Right forelimb (tissue), 1 donor: ENCODE measurements at places on chromosomes 7 and 10.

DNA sequence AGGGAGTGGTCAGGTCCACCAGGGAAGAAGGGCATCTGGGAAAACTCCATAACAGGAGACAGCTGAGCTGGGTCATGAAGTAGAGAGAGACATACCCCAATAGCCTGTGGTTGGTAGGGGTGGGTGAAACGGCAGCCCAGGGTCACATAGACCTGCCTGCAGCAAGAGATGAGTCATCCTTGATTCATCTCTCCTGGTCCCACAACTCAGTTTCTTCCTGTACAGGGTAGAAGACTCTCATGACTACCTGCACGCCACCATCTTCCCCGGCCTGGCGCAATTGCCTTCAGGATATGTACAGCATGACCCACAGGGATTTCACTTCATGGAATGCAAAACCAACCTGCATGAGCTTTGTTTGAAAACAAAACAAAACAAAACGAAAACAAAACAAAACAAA is 45.1 kb upstream of the ADAM12 start:
- no peak for DNase-seq

DNA sequence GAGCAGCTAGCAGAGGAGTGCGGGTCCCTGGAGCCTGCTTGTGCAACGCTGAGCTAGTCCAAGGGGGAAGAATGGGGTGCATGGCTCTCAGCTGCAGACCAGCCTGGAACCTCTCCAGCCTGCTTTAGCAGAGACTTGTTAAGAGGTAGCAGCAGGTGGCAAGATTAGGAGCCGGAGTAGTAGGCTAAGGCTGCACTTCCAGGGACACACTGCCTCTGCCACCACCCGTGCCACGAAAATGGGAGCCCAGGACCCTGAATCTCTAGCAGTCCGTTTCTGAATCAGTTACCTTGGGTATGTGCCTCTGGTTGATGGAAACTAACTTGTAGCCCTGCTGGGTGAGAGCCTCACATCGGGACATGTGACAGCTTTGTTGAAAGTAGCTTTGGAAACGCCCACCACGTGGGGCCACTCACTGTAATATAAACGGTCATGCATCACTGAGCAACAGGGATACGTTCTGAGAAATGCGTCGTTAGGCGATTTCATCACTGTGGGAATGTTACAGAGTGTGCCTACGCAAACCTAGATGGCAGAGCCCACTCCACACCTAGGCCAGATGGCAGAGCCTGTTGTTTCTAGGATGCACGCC is 25.9 kb downstream of the HTRA1 start:
- DNase-seq = no peak

GRCh38 chr7:133614251-133614650 is 361.4 kb downstream of the EXOC4 start:
- no peak for DNase-seq

DNA sequence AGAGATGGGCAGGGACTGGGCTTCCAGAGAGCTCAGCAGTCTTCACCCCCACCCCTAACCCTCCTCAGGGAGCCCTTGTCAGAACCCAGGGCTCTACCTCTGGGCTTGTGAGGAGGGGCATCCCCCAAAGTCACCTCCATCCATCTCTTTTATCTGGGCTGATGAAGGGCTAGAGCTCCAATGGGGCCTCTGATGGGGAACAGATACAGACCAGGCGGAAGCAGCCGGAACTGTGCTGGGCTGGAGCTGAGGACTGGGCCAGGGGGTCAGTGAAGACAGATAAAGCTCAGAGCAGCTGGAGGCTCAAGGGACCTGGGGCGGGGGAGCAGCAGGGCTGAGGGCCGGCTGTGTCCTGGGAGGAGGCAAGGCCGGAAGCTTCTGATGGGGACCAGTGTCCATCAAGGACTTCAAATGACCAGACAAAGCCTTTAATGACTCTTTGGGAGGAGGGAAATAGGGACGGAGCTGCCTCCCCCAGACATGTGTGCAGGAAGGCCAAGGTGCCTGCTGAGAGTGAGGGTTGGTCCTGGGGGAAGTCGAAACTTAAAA is 10.2 kb downstream of the KAZALD1 start:
- DNase-seq = no peak

GRCh38 chr10:79203833-79204232 is 135.1 kb downstream of the ZMIZ1 start:
- DNase-seq = no peak

GRCh38 chr10:101967713-101968112 is 88.3 kb downstream of the ARMH3 start:
- DNase-seq = no peak

DNA sequence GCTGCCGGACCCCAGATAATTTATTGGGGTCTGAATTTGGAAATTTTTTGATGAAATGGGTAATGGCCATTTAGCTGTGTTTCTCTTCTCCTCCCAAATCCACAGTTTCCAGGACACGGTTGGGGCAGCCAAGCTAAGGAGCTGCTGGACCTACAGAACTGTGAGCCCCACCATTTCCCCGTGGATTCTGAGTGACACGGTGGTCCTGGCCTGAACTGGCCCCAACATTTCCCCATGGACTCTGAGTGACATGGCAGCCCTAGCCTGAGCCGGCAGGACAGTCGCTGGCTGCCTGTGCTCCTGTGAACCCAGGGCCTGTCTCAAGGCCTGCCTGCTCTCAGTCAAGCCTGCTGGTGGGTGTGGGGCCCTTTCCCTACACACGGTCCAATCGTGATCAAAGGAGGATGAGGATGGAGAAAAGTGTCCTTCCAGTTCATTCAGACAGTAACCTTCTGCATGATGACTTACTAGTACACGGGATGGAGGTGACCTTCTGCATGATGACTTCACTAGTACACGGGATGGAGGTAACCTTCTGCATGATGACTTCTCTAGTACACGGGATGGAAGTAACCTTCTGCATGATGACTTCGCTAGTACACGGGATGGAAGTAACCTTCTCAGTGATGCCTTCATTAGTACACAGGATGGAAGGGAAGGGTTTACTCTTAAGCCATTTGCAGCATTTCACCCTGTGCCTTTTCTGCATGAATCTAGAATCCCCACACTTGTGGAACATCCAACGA is 359.9 kb downstream of the GLRX3 start:
- DNase-seq = peak; percentile 46

- DNase-seq = peak; percentile 76
Measured at GRCh38 chr10:98267894-98268693, at the start of gene LOXL4. Gene LOXL4 (minus strand): TSS chr10:98268194. CDS start chr10:98263019, 5,175 bp downstream.

- DNase-seq = no peak
Measured at GRCh38 chr7:116968631-116969030, 15.3 kb downstream of the ST7 start.

DNA sequence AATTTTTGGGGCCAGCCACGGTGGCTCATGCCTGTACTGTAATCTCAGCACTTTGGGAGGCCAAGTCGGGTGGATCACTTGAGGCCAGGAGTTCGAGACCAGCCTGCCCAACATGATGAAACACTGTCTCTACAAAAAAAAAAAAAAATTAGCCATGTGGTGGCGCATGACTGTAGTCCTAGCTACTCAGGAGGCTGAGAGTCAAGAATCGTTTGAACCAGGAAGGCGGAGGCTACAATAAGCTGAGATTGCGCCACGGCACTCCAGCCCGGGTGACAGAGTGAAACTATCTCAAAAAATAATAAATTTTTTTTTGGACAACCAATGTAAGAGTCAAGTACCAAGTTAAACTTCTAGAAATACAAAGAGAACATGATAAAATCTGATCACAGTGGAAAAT is 164.6 kb downstream of the AVL9 start:
- no peak for DNase-seq

DNA sequence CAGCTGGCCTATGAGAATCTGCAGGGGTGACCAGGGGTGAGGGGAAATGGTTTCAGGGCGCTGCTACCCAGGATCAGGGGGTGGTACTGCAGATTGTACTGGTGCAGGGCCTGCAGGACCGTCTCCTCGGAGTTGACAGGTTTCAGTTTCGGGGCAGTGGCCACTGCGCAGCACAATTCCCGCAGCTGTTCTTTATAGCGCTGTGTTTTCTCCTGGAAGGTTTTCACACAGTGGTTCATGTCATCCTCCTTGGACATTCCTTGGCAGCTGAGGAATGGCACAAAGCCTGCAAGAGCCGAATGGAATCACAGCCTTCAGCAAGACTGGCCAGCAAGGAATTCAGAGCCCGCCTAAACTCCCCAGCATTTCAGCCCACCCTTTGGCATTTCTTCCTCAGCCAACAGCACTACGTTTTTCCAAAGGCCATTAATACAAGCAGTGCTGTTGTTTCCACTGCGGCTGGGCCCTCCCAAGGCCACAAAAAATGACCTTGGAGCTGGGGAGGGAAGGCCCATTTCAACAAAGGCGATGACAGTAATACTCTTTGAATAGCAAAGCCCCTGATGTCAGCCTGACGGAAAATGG is 44.9 kb downstream of the PNLIPRP2 start:
- peak; percentile 77 for DNase-seq

- DNase-seq = no peak
Measured at GRCh38 chr7:127677433-127678230, 25.6 kb downstream of the SND1 start.

DNA sequence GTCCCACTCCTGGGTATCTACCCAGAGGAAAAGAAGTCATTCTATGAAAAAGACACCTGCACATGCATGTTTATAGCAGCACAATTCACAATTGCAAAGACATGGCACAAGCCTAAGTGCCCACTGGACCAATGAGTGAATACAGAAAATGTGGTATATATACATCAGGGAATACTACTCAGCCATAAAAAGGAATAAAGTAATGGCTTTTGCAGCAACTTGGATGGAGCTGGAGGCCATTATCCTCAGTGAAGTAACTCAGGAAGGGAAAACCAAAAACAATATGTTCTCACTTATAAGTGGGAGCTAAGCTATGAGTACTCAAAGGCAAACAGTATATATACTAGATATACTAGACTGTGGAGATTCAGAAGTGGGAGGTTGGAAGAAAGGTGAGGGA is 53.7 kb downstream of the VKORC1L1 start:
- no peak for DNase-seq

DNA sequence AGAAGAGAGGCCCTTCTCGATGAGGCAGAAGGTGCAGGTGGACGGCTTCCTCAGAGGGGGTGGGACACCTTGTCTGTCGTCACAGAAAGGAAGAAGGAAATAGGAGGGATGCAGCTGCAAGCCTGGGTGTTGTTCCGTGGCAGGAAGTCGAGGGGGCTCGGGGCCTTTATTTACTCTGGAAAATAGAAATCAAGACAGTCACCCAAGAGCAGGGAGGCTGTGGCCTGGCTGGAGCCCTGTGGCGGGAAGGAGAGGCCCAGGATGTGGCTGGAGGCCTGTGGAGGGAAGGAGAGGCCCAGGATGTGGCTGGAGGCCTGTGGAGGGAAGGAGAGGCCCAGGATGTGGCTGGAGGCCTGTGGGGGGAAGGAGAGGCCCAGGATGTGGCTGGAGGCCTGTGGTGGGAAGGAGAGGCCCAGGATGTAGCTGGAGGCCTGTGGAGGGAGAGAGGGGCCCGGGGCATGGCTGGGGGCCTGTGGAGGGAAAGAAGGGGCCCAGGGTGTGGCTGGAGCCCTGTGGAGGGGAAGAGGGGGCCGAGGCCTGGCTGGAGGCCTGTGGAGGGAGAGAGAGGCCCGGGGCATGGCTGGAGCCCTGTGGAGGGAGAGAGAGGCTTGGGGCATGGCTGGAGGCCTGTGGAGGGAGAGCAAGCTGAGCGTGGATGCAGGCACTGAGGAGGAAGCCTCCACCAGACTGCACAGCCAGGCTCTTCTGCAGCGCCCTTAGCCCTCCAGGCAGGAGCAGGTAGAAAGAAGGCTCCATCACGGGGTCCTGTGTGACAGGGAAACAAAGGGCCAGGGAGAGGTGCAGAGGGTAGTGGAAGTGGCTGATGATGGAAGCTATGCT is 97.3 kb upstream of the SFMBT2 start:
- DNase-seq = no peak

GRCh38 chr7:501526-501925 is 18.1 kb downstream of the PDGFA start:
- DNase-seq = no peak

- DNase-seq = peak; percentile 76
Measured at GRCh38 chr7:22445140-22445743, 54.7 kb downstream of the STEAP1B start.

DNA sequence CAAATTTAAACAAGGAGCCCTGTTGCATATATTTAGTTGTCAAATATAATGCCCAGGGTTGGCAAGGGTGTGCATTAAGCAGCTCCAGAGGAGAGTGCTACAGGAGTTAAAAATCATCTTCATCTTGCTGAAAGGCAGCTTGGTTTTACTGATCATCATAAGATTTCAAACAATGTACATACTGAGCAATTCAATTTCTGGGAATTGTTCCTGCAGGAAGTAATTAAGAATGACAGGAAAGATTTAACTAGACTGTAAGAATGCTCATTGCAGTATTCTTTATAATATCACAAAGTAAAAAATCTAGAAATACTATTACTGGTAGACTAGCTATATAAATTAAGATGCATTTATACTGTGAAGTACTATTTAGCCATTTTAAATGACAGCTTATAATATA is 153.6 kb downstream of the DYNC1I1 start:
- DNase-seq = no peak

DNA sequence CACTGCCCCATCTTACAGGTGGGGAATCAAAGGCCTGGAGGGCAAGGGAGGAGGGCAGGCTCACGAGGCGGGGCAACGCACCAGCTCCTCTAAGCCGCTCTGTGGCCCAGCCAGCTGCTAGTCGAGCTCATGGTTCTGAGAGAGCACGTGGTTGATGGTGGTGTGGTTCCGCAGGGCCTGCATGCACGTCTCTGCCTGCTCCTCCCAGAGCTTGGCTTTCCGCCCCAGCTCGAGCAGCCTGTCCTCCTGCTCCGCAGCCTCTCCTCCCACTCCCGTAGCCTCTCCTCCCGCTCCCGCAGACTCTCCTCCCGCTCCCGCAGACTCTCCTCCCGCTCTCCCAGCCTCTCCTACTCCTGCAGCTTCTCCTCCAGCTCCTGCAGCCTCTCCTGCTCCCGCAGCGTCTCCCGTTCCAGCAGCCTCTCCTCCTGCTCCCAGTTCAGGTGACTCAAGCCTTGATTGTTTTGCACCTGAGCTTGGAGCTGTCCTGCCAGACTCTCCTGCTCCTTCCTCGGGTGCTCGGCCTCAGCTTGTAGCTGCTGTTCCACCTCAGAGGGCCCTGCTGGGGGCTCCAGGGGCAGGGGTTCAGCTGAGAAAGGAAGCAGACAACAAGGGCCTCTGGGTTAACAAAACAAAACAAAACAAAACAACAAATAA is 19.1 kb upstream of the MTPAP start:
- DNase-seq = peak; percentile 61

DNA sequence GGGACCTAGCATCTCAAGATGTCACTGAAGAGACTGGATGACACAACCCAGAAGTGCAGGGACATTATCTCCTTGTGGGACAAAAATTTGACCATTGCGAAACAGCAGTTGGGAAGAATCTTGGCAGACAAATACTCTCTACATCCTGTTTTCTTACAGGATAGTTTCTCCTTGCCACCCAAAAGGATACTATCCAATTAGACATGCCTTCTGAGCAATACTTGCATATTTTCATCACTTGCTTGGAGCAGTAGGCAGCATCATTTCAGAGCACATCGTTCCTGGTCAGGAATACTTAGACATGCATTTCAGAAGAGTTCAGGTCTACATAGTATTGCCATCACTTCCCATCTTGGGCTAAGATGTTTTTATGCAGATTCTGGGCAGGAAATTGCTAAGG is 56.8 kb downstream of the FAS start:
- no peak for DNase-seq

DNA sequence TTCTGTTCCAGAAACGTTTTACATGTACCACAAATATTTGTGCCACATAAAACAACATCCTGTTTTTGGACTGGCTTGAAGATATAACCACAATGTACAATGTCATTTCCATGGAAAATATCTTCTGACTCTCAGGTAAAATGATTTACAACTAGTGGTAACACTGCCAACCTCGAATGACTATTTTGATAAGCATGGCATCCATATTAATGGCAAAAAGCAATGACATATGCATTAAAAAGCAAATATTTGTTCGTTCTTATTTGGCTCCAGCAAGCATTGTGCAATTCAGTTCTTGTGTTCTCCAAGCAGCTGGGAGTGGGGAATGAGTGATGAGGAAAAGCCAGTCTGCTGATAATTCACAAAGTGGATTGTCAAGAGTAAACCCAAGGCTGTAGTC is 289.0 kb downstream of the PLXDC2 start:
- DNase-seq = no peak
